Stimulated activated memory B cell treated with anti-CD40 and anti-IgM and Interleukin-4, amounts not matched to agents 10 μg/mL and 1 μg/mL and 100 μg/mL, for 72 hours (primary cell): ENCODE measurements at places on chromosomes 4 and X.

DNA sequence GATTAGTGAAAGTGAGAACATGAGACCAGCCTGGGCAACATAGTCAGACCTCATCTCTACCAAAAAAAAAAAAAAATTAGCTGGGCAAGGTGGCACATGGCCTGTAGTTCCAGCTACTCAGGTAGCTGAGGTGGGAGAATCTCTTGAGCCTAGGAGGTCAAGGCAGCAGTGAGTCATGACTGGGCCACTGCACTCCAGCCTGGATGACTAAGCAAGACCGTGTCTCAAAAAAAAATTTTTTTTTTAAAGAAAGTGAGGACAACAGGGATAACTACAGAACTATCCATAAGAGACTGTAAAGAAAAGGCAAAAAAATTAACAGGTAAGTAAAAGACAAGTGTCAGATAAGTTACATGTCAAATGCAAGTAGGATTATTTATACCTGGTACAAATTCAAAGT, 13.5 kb upstream of the SPP1 start:
- no peak for ATAC-seq

DNA sequence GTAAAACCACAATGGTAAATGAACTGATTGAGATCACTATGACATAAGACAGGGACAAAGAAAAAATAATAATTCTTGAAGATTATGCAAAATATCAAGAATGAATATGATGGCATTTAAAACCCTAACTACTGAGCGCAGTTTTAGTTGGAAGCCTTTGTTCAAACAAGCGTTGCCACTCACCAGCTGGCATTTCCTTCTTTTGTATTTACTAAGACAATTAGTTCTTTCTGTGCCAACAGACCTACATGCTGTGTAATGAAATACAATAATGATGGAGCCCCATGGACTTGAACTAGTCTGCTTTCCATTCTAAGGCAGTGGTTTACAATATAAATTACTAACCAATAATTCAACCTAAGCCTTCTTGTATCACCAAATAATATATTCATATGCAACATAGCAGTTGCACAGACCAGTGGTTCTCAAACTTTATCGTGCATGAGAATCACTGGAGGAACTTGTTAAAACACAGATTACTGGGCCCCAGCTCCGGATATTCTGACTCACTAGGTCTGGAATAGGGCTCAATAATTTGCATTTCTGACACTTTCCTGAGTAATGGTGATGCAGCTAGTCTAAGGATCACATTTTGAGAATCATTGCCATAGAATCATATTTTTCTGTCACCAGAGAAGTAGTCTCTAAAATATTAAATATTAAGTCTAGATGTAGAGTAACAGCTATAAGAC, 196.4 kb upstream of the MAGEB18 start:
- no peak for ATAC-seq

DNA sequence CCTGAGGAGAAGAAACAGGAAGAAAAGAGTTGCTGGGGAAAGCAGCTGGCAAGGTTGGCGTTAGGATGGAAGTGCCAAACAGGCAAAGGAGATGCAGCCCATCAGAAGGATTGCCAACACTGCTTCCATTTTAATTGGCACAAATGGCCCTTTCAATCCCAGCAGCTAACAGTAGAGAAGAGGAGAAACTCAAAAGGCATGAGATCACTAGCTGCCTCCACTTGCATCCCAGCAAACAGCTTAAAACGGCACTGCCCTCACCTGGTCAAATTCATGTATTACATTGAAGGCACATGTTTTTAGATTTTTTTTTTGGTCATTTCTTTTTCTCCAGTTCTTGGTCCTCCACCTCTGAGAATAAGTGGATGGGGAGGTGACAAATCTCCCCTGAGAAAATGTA, 14.9 kb upstream of the LOC101059915 start:
- ATAC-seq: no peak

GRCh38 chrX:111170017-111170416, 74.0 kb downstream of the PAK3 start:
- ATAC-seq: no peak

- no peak for ATAC-seq
Observed at GRCh38 chr4:132955146-132955545, 193.9 kb upstream of the PCDH10 start.
